ENCODE measurements at places on chromosomes 7 and 10. TPM values are rescaled to one million over a fixed set of nuclear protein-coding genes. Genes with fewer than 3 reads are reported as not detected.
A peak's percentile ranks its signal among the peaks of the same experiment; 100 is the strongest.

The ERVW-1 gene
- total RNA-seq = not detected

The ELOVL3 gene
- total RNA-seq = 0.87 TPM

The SMIM30 gene
- 48.5 TPM for total RNA-seq

The CLDN3 gene
- 11.8 TPM for total RNA-seq

The KLF14 gene
- total RNA-seq = not detected

The RAB11FIP2 gene
- total RNA-seq = 27.6 TPM

The OR9A4 gene
- total RNA-seq = 0.20 TPM

The ATOH7 gene
- total RNA-seq = not detected

The UNCX gene
- not detected for total RNA-seq

The RARRES2 gene
- 259 TPM for total RNA-seq

The POLR2J3 gene
- 36.7 TPM for total RNA-seq

DNA sequence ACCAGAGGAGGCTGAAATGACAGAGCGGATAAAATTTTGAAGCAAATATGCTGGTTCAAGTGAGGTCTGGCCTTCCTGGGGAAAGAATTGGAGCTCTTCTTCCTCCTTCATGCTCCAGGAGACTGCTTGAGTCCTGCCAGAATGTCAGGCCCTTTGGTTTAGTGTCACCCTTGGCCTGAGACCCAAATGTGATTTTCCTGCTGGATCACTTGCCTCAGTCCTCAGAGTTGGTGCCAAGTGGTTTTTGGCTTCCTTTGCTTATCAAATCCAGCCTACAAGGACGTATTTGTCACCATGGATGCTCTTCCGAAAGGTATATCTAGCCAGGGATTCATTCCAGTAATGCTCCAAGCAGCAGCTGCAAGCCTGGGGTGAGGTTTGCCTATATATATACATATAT lies 118.4 kb downstream of the PLPP4 start:
- H3K27me3 ChIP-seq = no peaks in the 10 kb centered on the region
- H3K27ac ChIP-seq = no peak overlapping the region
- H3K36me3 ChIP-seq = no peaks in the 10 kb centered on the region
- no peak for DNase-seq
- no peak overlapping the region for H3K4me3 ChIP-seq
- H3K4me1 ChIP-seq = no peaks in the 10 kb centered on the region

DNA sequence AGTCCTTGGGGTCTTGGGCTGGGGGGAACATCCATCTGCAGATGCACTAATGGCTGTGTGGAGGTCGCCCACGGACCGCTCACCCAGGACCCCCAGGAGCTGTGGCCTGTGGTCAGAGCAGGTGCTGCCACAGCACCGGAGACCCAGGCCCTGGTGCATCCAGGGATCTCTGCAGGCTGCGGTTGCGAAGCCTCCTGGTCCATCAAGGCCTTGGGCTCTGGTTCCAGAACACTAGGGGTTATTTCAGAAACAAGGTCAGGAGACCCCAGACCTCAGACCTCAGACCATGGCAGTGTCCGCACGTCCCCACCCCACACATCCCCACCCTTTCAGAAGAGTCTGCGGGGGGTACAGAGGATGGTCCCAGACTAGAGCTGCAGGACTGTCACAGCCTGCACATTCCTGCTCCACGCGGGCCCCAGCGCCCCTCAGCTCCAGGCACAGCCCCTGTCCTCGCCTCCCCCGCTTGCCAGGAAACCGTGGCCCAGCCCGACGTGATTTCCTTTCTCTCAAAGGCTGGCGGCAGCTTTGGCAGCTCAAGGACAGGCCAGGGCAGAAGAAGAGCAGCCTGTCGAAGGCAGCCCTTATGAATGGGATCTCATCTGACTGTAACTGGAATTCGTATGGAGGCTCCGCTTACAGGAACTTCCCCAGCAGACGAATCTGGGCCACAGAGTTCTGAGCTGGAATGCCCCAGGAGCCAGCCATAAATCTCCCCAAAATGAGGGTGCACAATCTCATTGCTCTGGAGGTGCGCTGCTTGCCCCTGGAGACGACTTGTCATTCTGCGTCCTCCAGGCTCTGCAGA lies 136.2 kb upstream of the RET start:
- no peak overlapping the region for H3K27ac ChIP-seq
- no peaks in the 10 kb centered on the region for H3K36me3 ChIP-seq
- DNase-seq = peak; percentile 53
- H3K4me1 ChIP-seq = no peaks in the 10 kb centered on the region
- H3K27me3 ChIP-seq = peaks cover 1% of the 10 kb centered on the region

DNA sequence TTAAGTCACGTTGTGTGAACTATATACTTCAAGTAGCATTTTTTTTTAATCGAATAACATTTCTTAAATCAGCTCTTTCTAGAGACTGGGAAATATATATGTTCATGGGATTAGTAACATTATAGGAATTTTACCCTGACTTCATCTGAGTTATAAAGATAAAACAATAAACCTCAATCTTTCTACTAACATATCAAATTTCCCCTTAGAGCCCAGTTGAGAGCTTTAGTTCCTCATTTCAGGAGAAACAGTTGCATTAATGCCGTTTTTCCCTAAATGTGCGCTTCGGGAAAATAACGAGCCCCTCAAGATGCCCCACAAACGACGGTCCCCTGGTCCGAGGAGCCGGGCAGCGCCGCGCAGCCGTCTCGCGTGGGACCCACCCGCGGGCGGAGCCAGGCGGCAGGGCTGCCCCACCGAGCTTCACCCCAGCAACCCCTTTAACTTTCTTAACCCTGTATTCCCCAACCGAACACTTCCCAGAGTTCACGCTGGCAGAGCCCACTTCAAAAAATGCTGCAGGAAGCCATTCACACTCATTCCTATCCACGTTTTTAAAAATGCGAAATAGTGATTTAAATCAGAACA lies 152.5 kb upstream of the YAE1 start:
- H3K4me3 ChIP-seq = peak overlapping the region; percentile 58
- peaks cover 10% of the 10 kb centered on the region for H3K27me3 ChIP-seq
- H3K36me3 ChIP-seq = no peaks in the 10 kb centered on the region
- DNase-seq = no peak
- peaks cover 4% of the 10 kb centered on the region for H3K4me1 ChIP-seq
- no peak overlapping the region for H3K27ac ChIP-seq

GRCh38 chr7:70183278-70183677 lies 585.0 kb downstream of the AUTS2 start:
- H3K27ac ChIP-seq = no peak overlapping the region
- H3K4me1 ChIP-seq = no peaks in the 10 kb centered on the region
- H3K27me3 ChIP-seq = no peaks in the 10 kb centered on the region
- no peak for DNase-seq
- H3K4me3 ChIP-seq = no peak overlapping the region

- no peaks in the 10 kb centered on the region for H3K36me3 ChIP-seq
- H3K4me3 ChIP-seq = no peak overlapping the region
Measured at GRCh38 chr10:127945948-127946711, 39.2 kb downstream of the PTPRE start.

- peaks cover 4% of the 10 kb centered on the region for H3K4me1 ChIP-seq
- H3K4me3 ChIP-seq = peak overlapping the region; percentile 63
- H3K27me3 ChIP-seq = peaks cover 31% of the 10 kb centered on the region
- H3K27ac ChIP-seq = no peak overlapping the region
- no peaks in the 10 kb centered on the region for H3K36me3 ChIP-seq
Measured at GRCh38 chr7:117871778-117872538, 1.3 kb downstream of the CTTNBP2 start.

- no peak for DNase-seq
- no peaks in the 10 kb centered on the region for H3K4me1 ChIP-seq
- H3K4me3 ChIP-seq = no peak overlapping the region
- H3K27me3 ChIP-seq = peaks cover 25% of the 10 kb centered on the region
Measured at GRCh38 chr7:98474558-98474957, 73.7 kb upstream of the BAIAP2L1 start.

GRCh38 chr10:12042409-12042796 lies 206 bp downstream of the UPF2 start:
- DNase-seq = peak; percentile 81
- peak overlapping the region; percentile 100 for H3K27ac ChIP-seq
- peaks cover 5% of the 10 kb centered on the region for H3K4me1 ChIP-seq
- H3K27me3 ChIP-seq = no peaks in the 10 kb centered on the region
- H3K4me3 ChIP-seq = peak overlapping the region; percentile 99
- no peaks in the 10 kb centered on the region for H3K36me3 ChIP-seq

DNA sequence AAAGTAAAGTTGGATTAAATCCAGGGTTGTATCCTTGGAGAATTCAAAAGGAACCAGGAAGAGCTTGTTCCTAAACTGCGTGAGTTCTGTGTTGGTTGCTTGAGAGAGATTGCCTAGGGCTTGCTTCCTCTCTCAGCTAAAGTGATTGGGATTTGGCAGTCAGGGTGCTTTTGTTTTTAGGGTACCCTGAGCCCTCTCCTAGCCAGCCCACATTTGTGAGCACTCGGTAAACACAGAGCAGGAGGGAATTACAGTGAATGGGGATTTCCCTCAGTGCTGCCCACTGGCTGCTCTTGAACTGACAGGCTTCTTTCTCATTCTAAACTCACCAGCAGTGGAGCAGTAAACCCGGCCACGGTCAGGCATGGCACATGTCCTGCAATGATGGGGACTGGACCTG lies 146.9 kb downstream of the TPST1 start:
- no peak for DNase-seq
- H3K27me3 ChIP-seq = no peaks in the 10 kb centered on the region
- H3K4me3 ChIP-seq = no peak overlapping the region

DNA sequence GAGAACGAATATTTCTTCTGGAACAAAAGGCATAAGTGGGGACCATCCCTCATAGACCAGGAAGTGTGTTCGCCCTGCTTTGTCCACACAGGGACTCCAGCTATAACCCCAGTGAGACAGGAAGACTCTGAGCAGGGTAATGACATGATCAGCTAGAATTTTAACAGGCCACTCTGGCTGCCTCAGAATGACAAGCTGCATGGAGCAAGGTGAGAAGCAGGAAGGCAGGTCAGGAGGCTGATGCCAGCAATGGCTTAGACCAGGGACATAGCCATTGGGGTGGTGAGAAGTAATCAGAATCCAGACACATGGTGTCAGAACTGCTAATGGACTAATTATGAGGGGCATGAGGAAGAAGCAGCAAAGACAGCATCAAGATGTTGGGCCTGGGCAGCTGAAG lies 264.6 kb downstream of the GRID1 start:
- H3K27ac ChIP-seq = no peak overlapping the region
- H3K4me3 ChIP-seq = no peak overlapping the region
- H3K36me3 ChIP-seq = no peaks in the 10 kb centered on the region

- no peak overlapping the region for H3K27ac ChIP-seq
- no peaks in the 10 kb centered on the region for H3K4me1 ChIP-seq
- H3K36me3 ChIP-seq = no peaks in the 10 kb centered on the region
- no peak for DNase-seq
- no peak overlapping the region for H3K4me3 ChIP-seq
Measured at GRCh38 chr10:78648256-78648860, 420.4 kb upstream of the ZMIZ1 start.

DNA sequence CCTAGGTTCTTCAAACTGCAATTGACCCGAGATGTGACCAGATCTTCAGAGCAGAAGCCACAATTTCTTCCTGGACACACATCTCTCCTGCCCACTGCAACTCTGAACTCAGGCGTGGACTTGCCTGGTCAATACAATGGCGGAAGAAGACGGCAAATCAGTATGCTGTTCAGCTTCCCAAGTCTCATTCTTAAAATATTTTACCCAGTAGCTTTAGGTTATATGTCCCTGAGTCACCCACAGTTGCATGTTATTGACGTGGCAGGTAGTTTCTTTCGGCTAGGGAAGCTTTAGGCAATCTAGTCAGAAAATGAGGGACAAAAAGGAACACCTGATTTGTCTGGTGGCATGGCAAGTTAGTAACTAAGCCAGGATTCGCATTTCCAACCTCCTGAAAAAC lies 22.5 kb downstream of the CEP41 start:
- no peaks in the 10 kb centered on the region for H3K27me3 ChIP-seq
- H3K27ac ChIP-seq = no peak overlapping the region
- H3K4me1 ChIP-seq = no peaks in the 10 kb centered on the region
- H3K4me3 ChIP-seq = no peak overlapping the region
- no peak for DNase-seq

DNA sequence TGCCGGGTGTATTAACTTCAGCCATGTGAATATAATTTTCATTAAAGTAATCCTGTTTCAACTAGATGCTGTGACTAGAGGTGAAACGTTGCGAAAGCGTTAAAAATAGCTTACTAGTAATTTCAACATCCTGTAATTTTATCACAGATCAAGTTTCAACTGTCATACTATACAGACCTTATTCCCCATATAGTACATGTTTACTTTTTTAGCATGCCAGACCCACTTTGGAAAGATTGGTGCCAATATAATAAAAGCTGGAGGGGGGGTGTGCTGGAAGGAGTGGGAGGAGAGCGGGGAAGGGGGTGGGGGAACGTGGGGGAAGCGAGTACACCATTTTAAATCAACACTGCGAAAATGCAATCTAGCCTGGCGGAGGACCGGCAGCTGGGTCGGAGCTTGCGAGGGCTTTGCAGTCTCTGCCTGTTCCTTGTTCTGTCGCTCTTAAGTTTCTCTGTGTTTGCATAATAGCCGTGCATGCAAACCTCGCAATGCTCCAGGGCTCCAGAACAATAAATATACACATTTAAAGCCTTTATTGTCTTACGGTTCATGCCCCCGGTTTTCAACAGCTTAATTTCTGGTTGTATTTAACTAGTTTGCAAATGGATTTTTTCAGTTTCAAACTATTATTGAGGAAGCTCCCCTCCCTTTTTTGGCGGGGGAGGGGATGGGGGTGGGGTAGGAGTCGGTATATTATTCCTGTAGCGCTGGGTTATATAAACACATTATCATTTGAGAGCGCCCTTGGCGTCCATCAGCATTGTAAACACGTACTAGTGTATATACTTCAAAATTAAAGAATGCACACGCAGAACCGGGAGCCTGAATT lies 1.3 kb upstream of the ARID5B start:
- H3K27me3 ChIP-seq = no peaks in the 10 kb centered on the region
- H3K4me3 ChIP-seq = peak overlapping the region; percentile 89

DNA sequence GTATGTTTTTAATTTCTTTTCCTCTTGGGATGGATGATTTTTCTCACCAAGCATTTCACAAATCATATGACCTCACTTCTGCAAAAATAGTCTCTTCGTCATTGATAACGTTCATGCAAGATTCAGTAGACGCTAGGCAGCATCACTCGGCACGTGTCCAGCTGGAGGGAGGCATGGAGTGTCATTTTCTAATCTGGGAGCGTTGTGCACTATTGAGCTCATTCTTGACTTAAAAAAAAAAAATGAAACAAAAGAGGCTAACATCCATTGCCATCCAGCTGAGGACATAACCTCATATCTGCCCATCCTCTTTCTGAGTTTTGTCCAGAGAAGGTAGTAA lies 56.2 kb downstream of the COL17A1 start:
- no peak overlapping the region for H3K4me3 ChIP-seq
- H3K27ac ChIP-seq = no peak overlapping the region
- peaks cover 69% of the 10 kb centered on the region for H3K36me3 ChIP-seq
- no peaks in the 10 kb centered on the region for H3K4me1 ChIP-seq

- no peak overlapping the region for H3K27ac ChIP-seq
- no peaks in the 10 kb centered on the region for H3K27me3 ChIP-seq
- no peaks in the 10 kb centered on the region for H3K4me1 ChIP-seq
- H3K36me3 ChIP-seq = no peaks in the 10 kb centered on the region
- H3K4me3 ChIP-seq = no peak overlapping the region
Measured at GRCh38 chr10:200405-200804, 65.2 kb downstream of the ZMYND11 start.
